ENCODE measurements at places on chromosomes 7 and 10.

DNA sequence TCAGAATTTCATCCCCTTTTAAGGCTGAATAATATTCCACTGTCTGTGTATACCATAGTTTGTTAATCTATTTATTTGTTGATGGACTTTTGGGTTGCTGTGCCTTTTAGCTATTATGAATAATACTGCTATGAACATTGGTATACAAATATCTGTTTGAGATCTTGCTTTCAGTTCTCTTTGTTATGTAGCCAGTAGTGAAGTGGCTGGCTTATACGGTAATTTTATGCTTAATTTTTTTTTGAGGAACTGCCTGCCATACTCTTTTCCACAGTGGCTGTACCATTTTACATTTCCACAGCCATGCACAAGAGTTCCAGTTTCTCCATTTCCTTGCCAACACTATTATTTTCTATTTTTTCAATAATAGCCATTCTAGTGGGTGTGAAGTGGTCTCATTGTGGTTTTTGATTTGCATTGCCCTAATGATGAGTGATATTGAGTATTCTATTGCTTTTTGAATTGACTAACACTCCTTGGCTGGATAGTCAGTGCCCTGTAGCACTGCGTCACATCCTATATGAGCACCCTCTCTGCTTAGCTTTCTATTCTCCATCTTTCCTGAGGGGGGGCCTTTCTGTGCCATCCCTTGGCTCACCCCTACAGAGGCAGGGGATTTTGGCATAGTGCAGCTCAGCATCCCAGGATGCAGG lies 29.4 kb upstream of the RAPGEF5 start:
- no peak for DNase-seq
- H3K4me1 ChIP-seq, result no peaks in the 10 kb centered on the region
- no peak overlapping the region for H3K4me3 ChIP-seq
- no peaks in the 10 kb centered on the region for H3K27me3 ChIP-seq
- no peaks in the 10 kb centered on the region for H3K36me3 ChIP-seq

GRCh38 chr7:26413007-26413691 lies 121.5 kb downstream of the SNX10 start:
- no peak overlapping the region for H3K4me3 ChIP-seq
- H3K27me3 ChIP-seq, result no peaks in the 10 kb centered on the region
- DNase-seq, result no peak
- no peaks in the 10 kb centered on the region for H3K4me1 ChIP-seq
- no peaks in the 10 kb centered on the region for H3K36me3 ChIP-seq
- no peak overlapping the region for H3K27ac ChIP-seq

DNA sequence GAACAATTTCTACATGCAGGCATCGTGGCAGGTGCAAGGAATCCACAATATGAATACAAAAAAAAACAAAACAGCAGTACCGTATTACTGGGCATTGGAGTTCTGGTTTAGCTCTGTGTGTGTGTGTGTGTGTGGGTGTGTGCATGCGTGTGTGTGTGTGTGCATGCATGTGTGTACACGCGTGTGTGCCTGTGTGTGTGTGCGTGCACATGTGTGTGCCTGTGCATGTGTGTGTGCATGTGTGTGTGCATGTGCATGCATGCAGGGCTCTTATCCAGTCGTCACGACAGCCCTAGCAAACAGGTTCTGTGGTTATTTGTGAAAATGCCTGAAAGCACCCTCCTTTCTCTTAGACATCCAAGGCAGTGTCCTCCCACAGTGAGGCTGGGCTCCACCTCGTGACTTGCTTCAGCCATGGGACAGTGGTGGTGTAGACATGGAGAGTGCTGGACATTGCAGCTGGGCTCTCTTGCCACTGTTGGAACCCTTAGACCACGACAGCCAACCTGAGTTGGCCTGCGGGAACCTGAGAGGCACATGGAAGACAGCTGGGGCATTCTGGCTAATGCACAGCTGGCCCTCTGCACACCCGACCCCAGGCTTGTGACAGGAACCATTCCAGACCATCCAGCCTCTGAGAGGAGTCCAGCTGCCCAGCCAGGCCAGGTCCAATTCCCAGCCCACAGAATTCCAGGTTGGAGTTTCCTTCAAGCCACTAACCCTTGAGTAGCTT lies 173.4 kb upstream of the SHH start:
- DNase-seq, result peak; percentile 7
- no peaks in the 10 kb centered on the region for H3K4me1 ChIP-seq
- H3K27me3 ChIP-seq, result no peaks in the 10 kb centered on the region
- no peak overlapping the region for H3K27ac ChIP-seq

- no peaks in the 10 kb centered on the region for H3K36me3 ChIP-seq
- no peaks in the 10 kb centered on the region for H3K27me3 ChIP-seq
- H3K4me1 ChIP-seq, result no peaks in the 10 kb centered on the region
- H3K4me3 ChIP-seq, result no peak overlapping the region
Measured at GRCh38 chr7:10584886-10585285, 388.8 kb upstream of the PHF14 start.

DNA sequence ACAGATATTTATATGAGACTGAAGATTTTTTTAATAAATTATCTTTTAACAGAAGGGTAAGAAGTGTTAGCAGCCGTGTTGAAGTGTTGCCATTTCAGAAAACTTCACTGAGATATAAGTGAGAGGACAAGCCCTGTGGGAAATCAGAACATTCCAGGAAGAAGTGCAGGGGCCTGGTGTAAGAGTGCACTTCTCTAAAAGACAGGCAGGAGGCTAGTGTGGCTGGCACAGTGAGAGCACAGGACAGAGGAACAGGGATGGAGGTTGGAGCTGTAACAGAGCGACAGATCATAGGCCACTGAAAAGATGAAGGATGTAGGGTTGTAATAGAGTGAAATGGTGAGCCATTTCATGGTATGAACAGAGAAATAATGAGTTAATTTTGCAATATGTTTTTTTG lies 608.9 kb downstream of the SORCS1 start:
- no peak overlapping the region for H3K27ac ChIP-seq
- no peaks in the 10 kb centered on the region for H3K4me1 ChIP-seq
- H3K27me3 ChIP-seq, result no peaks in the 10 kb centered on the region
- DNase-seq, result no peak
- H3K36me3 ChIP-seq, result no peaks in the 10 kb centered on the region

DNA sequence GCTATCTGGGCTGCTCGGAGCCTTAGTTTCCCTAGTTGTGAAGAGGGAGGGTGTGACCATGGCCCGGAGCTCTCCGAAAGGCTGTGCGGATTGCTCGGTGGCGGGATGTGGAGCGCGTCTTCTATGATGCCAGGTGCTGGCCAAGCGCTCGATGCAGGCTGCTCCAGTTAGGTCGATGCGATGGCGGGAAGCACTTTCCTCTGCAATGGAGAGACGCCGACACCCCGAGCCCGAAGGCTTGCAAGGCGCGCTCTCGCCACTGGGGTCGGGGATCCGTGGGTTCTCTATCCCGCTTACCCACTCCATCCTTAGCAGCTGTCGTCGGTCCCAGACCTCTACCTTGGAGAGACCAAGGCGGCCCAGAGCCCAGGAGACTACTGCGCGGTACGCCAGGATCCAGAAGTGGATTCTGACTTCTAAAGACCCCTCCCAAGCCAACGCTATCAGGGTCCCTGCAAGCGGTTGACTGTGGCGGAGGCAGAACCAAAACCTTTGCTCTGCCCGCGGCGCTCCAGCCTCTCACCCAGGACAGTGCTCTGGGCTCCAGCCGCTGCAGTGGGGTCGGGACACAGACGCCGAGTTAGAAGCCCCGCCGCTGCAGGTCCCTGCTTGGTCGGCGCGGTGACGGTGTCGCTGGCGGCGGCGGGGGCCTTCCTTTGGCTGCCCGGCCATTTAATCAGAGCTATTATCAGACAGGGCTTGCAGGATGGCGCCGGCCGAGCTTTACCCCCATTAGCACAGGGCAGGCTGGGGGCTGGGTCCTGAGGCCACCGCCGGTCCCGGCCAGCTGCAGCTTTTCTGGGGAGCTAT lies 7.8 kb upstream of the TBX20 start:
- no peaks in the 10 kb centered on the region for H3K27me3 ChIP-seq
- H3K4me3 ChIP-seq, result no peak overlapping the region
- peaks cover 3% of the 10 kb centered on the region for H3K4me1 ChIP-seq
- H3K36me3 ChIP-seq, result no peaks in the 10 kb centered on the region

DNA sequence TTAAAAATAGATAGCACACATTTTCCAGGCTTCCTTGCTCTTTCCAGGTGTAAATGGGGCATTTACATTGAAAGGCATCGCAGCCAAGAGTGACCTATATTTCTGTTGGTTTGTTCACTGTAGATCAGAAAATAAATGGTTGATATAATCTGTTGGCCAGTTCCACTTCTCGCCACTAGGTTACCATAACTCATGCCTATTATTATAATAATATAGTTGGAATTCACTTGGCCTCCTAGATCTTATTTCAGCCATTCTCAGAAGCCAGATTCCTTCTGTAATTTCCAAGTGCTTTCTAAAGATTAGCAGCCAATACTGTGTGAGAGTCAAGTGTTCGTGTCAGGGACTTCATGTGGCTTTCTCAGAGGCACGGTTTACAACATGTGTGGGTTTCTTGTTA lies 179.5 kb downstream of the DNAH11 start:
- H3K4me1 ChIP-seq, result no peaks in the 10 kb centered on the region
- no peak overlapping the region for H3K27ac ChIP-seq
- DNase-seq, result no peak
- no peaks in the 10 kb centered on the region for H3K36me3 ChIP-seq

DNA sequence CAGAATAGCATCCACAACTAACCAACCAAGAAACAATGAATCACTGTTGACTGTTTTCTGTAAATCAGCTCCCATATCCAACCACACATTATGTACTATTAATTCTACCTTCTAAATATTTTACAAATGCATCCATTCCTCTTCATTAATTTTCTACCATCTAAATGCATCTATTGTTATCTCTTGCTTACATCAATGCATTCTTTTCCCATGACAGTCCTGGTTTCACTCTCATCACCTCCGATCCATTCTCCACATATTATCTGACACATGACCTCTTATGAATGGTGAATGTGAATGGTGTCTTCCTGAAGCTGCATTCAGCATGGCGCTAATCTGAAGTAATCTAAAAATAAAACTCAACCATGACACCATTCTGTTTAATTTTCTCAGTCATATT lies 153.8 kb upstream of the CALCR start:
- no peak overlapping the region for H3K27ac ChIP-seq
- H3K4me1 ChIP-seq, result no peaks in the 10 kb centered on the region
- H3K4me3 ChIP-seq, result no peak overlapping the region
- DNase-seq, result no peak
- no peaks in the 10 kb centered on the region for H3K27me3 ChIP-seq
- H3K36me3 ChIP-seq, result no peaks in the 10 kb centered on the region

DNA sequence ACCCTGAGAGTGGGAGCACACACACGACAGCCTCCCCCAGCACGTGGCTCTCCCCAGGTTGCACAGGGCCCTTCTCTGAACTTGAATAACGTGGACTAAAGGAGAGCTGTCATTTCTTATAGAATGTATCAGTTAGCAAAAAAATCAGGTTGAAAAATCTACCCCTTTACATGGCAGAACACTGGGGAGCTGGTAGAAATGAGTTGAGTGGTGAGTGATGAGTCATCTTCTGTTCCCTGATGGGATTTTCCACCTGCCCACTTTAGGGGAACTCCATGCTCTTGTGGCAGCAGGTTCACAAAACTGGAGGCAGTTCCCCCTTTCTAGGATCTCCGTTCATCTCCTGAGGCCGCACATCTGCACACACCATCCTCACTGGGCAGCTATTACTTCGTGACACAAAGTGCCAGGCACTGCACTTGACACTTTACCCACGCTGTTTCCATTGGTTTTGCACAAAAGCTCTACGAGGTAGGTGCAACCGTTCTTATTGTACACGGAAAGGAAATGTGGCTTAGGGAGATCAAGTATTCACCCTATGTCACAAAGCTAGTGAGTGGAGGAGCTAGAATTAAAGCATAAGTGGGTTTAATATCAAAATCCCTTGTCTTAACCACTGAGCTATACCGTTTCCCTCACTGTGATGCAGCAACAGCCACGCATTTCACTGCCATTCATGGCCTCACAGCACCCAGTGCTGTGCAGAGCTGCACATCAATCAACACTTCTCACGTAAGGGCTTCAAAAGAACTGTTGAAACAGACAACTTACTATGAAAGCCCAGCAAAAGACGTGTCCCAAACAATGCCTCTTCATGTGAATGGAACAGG lies 80.2 kb downstream of the RNF216 start:
- no peaks in the 10 kb centered on the region for H3K27me3 ChIP-seq
- peaks cover 28% of the 10 kb centered on the region for H3K4me1 ChIP-seq
- no peaks in the 10 kb centered on the region for H3K36me3 ChIP-seq
- H3K27ac ChIP-seq, result no peak overlapping the region

DNA sequence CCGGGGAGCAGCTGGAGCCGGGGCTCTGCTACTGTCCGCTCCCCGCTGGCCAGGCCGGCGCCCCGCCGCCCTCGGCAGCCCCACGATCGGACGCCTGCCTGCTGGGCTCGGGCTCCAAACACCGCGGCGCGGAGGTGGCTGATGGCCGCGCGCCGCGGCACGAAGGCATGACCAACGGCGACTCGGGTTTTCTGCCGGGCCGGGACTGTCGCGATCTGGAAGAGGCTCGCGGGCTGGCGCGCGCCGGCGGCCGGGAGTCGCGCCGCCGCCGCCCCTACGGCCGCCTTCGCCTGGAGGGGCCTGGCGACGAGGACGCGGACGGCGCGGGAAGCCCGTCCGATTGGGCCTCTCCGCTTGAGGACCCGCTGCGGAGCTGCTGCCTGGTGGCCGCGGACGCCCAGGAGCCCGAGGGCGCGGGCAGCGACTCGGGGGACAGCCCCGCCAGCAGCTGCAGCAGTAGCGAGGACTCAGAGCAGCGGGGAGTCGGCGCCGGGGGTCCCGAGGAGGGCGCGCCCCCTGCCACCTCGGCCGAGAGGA lies 570 bp downstream of the TBC1D12 start:
- H3K27me3 ChIP-seq, result no peaks in the 10 kb centered on the region
- H3K27ac ChIP-seq, result peak overlapping the region; percentile 90
- peak overlapping the region; percentile 71 for H3K4me3 ChIP-seq
- DNase-seq, result peak; percentile 29
- no peaks in the 10 kb centered on the region for H3K36me3 ChIP-seq

GRCh38 chr7:92839901-92840300 lies 3.5 kb upstream of the CDK6 start:
- no peaks in the 10 kb centered on the region for H3K36me3 ChIP-seq
- no peak for DNase-seq
- peaks cover 2% of the 10 kb centered on the region for H3K27me3 ChIP-seq
- no peak overlapping the region for H3K4me3 ChIP-seq

GRCh38 chr10:93815304-93816096 lies 57.8 kb downstream of the LGI1 start:
- no peaks in the 10 kb centered on the region for H3K36me3 ChIP-seq
- no peak overlapping the region for H3K4me3 ChIP-seq
- no peak for DNase-seq
- H3K27me3 ChIP-seq, result no peaks in the 10 kb centered on the region
- no peaks in the 10 kb centered on the region for H3K4me1 ChIP-seq
- H3K27ac ChIP-seq, result no peak overlapping the region

DNA sequence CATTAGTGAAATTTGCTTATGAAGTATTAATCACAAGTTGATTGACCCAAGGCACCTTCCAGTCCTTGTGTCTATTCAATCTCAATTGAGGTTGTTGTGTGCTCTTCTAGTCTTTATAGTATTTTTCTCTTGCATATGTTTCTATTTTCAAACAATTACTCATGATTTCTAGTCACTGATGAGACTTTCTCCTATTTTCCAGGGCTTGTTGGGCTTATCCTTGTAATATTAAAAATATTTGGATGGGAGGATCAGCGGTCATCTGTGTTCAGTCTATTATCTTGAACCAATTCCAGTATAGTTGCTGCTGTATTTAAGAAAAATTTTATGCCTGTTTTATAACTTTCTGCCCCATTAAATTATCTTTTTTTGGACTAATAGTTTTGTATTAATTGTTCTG lies 154.4 kb downstream of the PTEN start:
- no peak overlapping the region for H3K27ac ChIP-seq
- no peaks in the 10 kb centered on the region for H3K4me1 ChIP-seq
- no peak overlapping the region for H3K4me3 ChIP-seq

- no peaks in the 10 kb centered on the region for H3K36me3 ChIP-seq
- no peaks in the 10 kb centered on the region for H3K27me3 ChIP-seq
- no peaks in the 10 kb centered on the region for H3K4me1 ChIP-seq
- no peak for DNase-seq
Measured at GRCh38 chr7:123437447-123437995, 96.9 kb downstream of the IQUB start.
